ENCODE measurements at places on chromosomes 2 and 18.
A peak's percentile ranks its signal among the peaks of the same experiment; 100 is the strongest.

DNA sequence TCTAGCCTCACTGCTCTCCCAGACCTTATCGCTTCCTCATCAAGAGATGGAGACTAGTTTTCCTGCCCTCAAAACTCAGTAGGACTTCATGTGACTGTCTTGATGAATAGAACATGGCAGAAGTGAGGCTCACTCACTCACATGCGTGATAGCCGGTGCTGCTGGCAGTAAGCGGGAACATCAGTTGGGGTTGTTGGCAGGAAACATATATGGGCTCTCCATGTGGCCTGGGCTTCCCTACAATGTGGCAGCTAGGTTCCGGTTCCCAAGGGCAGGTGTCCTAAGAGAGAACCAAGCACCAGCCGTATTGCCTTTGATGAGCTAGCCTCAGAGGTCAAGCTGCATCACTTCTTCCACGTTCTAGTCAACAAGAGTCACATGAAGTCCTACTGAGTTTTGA lies 15.2 kb upstream of the FAHD2A start:
- DNase-seq, result peak; percentile 2

- DNase-seq, result peak; percentile 61
Observed at GRCh38 chr2:19205983-19206533, 152.4 kb downstream of the OSR1 start.

- no peak for DNase-seq
Observed at GRCh38 chr18:5995626-5996025, 100.3 kb upstream of the TMEM200C start.

DNA sequence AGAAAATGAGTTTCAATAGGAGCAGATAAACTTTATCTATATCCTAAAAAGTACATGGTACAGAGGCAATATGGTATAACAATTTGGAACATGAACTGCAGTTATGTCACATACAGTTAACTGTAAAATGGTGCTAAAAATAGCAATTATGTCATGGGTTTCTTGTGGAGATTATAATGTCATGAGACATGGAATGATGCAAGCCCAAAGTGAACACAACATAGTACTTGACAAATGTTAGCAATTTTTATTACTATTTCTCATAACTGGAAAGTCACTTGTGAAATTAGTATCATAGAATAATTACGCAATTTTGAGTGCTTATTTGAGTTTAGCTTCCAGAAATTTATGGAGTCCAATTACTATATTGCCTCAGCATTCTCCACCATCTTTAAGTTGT lies 1263.4 kb downstream of the DSC3 start:
- DNase-seq, result no peak

GRCh38 chr2:71801969-71802368 lies 345.7 kb downstream of the CYP26B1 start:
- peak; percentile 83 for DNase-seq

- no peak for DNase-seq
Observed at GRCh38 chr2:113770929-113771328, 14.5 kb upstream of the SLC35F5 start.

- peak; percentile 90 for DNase-seq
Observed at GRCh38 chr2:72892506-72893173, 5.4 kb downstream of the SPR start.

- peak; percentile 27 for DNase-seq
Observed at GRCh38 chr2:205644018-205644417, 38.3 kb upstream of the NRP2 start.

DNA sequence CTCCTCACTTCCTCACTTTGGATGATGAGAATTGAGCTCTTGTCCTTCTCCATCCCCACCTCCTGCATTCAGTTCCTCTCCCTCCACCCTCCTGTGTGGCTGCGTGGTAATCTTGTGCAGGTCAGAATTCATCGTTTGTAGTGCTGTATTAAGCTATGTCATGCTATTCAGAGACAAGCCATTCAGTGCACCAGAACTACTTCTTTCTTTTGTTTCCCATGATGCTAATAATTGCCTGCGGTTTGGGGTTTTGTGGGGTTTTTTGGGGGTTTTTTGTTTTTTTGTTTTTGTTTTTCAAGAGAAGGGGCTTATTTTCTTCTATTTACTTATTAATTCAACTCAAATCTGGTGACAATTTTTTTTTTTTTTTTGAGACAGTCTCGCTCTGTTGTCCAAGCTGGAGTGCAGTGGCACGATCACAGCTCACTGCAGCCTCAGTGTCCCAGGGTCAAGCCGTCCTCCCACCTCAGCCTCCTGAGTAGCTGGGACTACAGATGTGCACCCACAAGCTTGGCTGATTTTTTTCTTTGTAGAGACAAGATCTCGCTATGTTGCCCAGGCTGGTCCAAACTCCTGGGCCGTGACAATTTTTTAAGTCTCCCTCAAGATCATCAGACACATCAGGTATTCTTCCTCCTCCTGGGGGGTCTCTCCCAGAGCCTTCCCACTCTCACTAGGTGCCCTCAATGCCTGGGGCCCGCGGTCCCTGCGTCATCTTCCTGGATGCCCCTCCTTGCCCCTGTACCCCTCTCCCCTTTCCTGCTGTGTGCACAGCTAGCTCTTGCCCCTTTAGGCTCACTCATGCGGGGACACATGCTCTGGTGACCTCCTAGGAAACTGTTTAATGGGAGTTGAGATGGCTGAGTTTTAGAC lies 37.8 kb downstream of the MAL start:
- no peak for DNase-seq

DNA sequence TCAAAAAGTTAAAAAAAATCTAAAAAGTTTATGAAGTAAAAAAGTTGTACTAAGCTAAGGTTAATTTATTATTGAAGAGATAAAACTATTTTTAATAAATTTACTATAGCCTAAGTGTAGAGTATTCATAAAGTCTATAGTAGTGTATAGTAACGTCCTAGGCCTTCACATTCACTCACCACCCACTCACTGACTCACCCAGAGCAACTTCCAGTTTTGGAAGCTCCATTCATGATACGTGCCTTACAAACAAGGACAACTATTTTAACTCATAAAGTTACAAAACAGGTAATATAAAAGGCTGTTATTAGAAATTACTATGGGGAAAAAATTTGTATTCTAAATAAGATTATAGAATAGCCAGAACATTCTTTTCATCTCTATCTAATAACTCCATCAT lies 158.9 kb upstream of the FN1 start:
- DNase-seq, result no peak

GRCh38 chr2:229800997-229801754 lies 86.8 kb upstream of the DNER start:
- peak; percentile 61 for DNase-seq

DNA sequence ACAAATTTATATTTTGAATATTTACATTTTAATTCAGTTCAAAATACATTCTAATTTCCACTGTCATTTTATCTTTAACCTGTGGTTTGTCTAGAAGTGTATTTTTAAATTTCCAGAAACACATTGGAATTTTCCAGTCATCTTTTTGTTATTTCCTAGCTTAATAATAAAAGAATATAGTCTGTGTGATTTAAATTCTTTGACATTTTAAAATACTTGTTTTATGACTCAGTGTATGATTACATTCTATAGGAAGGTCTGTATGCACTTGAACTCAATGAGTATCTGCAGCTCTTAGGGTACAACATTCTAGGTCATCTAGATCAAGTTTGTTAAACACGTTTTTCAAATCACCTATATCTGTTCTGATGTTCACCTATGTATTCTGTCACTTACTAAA lies 88.3 kb upstream of the MBOAT2 start:
- no peak for DNase-seq

GRCh38 chr2:185689906-185690539 lies 48.6 kb upstream of the FSIP2 start:
- DNase-seq, result no peak

DNA sequence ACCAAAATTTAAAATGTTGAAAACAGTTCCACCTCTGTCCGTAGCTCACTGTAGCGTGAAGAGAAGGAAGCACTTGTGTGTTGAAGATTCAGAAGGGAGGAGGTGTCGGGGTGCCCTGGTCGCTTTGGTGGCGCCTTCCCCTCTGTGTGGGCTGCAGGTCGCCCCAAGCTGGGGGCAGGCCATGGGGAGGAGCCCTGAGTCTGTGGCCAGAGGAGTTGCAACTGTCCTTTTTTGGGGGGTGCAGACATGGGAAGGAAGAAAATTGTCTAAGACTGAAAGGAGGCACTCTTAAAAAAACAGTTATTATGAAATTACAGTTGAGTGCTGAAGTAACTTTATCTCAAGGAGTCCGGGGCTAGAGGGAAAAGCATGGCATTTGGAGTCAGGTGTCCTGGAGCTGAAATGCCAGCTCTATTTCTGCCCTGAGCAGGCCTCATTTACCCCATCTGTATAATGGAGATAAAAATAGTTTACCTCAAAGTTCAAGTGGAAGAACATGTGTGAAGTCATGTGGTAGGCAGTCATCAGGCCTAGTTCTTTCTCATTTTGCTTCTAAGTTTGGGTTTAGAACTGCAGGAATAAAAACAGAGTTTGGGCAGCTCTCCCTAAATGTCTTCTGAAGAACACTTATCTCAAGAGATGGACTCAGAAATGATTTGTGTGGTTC lies 82.1 kb downstream of the RNF144A start:
- no peak for DNase-seq

- DNase-seq, result peak; percentile 39
Observed at GRCh38 chr18:31487246-31488015, 10.5 kb upstream of the DSG2 start.
